ENCODE measurements at places on chromosomes 5 and 9.

- peak overlapping the region; percentile 97 for H3K4me3 ChIP-seq
- peaks cover 61% of the 10 kb centered on the region for H3K4me1 ChIP-seq
- H3K36me3 ChIP-seq, result no peaks in the 10 kb centered on the region
Measured at GRCh38 chr9:93132946-93133680, 938 bp downstream of the NINJ1 start.

DNA sequence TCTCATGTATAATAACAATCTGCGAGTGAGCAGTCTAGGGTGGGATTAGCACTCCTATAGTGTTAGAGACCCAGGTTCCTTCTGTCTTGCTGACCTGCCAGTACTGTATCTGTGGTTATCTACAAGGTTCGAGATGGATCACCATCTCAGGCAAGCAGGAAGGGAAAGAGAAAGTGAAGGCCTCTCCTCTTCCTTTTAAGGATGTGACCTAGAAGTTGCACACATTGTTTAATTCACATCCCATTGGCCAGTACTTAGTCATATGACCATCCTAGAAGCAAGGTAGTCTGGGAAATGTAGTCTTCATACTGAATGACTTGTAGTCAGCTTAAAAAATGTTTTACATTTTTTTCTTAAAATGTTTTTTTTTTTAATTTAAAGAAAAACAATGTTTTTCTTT, 168.6 kb downstream of the CARTPT start:
- H3K36me3 ChIP-seq, result no peaks in the 10 kb centered on the region
- H3K4me1 ChIP-seq, result peaks cover 20% of the 10 kb centered on the region
- no peaks in the 10 kb centered on the region for H3K27me3 ChIP-seq
- H3K27ac ChIP-seq, result no peak overlapping the region
- no peak for DNase-seq

DNA sequence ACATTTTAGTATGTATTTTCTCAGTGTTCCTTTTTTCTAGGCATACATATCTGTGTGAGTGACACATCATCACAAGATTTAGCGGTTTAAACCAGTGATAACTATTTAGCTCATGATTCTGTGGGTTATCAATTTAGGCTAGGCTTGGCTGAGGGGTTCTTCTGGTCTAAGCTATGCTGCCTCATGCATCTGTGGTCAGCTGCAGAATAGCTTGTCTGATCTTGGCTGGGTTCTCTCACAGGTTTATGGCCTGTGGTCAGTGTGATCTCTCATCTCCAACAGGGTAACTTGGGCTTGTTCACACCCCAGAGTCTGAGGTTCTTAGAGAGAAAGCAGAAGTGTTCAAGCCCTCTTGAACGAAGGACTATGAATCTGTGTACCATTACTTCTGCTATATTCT, 363.3 kb downstream of the KDM4C start:
- H3K27ac ChIP-seq, result no peak overlapping the region
- H3K36me3 ChIP-seq, result no peaks in the 10 kb centered on the region
- no peaks in the 10 kb centered on the region for H3K27me3 ChIP-seq
- DNase-seq, result no peak
- H3K4me3 ChIP-seq, result no peak overlapping the region
- no peaks in the 10 kb centered on the region for H3K4me1 ChIP-seq

- H3K36me3 ChIP-seq, result no peaks in the 10 kb centered on the region
- no peaks in the 10 kb centered on the region for H3K27me3 ChIP-seq
- H3K27ac ChIP-seq, result no peak overlapping the region
- DNase-seq, result no peak
- peaks cover 82% of the 10 kb centered on the region for H3K4me1 ChIP-seq
Measured at GRCh38 chr5:143061161-143061945, 291.2 kb downstream of the ARHGAP26 start.

DNA sequence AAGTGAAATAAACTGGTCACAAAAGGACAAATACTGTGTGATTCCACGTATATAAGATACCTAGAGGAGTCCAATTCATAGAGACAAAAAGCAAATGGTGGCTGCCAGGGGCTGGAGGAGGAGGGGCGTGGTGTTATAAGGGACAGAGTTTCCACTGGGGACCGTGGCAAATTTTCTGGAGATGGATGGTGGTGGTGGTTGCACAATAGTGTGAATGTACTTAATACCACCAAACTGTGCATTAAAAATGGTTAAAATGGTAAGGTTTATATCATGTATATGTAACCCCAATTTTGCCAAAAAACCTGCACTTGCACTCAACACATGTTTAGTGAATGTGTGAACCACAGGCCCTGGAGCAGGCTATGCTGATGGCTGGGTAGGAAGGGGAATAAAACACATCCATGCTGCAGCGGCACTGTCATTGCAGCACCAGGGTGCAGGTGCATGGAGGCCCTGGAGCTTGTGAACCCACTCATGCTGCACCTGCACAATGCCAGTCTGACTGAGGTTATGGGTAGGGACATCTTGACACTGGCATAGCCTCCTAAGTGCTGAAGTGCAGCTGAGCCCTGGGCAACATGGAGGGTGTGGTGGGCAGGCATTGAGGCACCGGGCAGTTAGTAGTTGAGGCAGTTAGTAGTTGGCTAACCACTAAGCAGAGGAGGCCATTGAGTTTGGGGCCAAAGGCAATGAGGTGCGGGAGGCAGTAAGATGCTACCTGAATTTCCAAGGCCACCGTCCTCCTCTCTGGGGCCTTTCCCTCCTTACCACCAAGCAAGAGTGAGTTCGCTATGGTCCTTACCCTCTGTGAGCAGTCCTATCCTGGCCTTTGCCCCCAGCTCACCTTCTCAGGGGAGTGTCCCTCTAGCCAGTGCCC, 3.5 kb upstream of the PHF2 start:
- H3K36me3 ChIP-seq, result no peaks in the 10 kb centered on the region
- peaks cover 14% of the 10 kb centered on the region for H3K4me1 ChIP-seq
- DNase-seq, result no peak
- H3K4me3 ChIP-seq, result no peak overlapping the region
- no peak overlapping the region for H3K27ac ChIP-seq

- no peaks in the 10 kb centered on the region for H3K4me1 ChIP-seq
- H3K36me3 ChIP-seq, result no peaks in the 10 kb centered on the region
- H3K4me3 ChIP-seq, result no peak overlapping the region
- H3K27me3 ChIP-seq, result no peaks in the 10 kb centered on the region
- DNase-seq, result no peak
Measured at GRCh38 chr5:148702019-148702596, 47.8 kb upstream of the HTR4 start.

Measured in heart right ventricle (tissue), 16 donors.